ENCODE measurements at places on chromosomes 1 and 21. TPM values are rescaled to one million over a fixed set of nuclear protein-coding genes. Genes with fewer than 3 reads are reported as not detected.

The ZFP69B gene
- 5.9 TPM for polyA plus RNA-seq

The TMPRSS15 gene
- polyA plus RNA-seq: 0.04 TPM

The RPE65 gene
- 0.31 TPM for polyA plus RNA-seq

The KLHDC7A gene
- polyA plus RNA-seq: 0.55 TPM

The MSH4 gene
- 0.58 TPM for polyA plus RNA-seq

The VANGL2 gene
- 32.6 TPM for polyA plus RNA-seq

The MIXL1 gene
- 0.72 TPM for polyA plus RNA-seq

The LRRC71 gene
- polyA plus RNA-seq: 0.81 TPM

The OVAAL gene
- polyA plus RNA-seq: not detected

The CFHR5 gene
- polyA plus RNA-seq: not detected

- DNase-seq: no peak
These were observed 230.4 kb downstream of the PDE4B start for GRCh38 chr1:66022904-66023620.

GRCh38 chr1:91404151-91405012 lies at the start of gene HFM1:
Gene HFM1 (minus strand): TSS chr1:91404837. CDS start chr1:91401082, 3,755 bp downstream.
- peak; percentile 88 for DNase-seq

DNA sequence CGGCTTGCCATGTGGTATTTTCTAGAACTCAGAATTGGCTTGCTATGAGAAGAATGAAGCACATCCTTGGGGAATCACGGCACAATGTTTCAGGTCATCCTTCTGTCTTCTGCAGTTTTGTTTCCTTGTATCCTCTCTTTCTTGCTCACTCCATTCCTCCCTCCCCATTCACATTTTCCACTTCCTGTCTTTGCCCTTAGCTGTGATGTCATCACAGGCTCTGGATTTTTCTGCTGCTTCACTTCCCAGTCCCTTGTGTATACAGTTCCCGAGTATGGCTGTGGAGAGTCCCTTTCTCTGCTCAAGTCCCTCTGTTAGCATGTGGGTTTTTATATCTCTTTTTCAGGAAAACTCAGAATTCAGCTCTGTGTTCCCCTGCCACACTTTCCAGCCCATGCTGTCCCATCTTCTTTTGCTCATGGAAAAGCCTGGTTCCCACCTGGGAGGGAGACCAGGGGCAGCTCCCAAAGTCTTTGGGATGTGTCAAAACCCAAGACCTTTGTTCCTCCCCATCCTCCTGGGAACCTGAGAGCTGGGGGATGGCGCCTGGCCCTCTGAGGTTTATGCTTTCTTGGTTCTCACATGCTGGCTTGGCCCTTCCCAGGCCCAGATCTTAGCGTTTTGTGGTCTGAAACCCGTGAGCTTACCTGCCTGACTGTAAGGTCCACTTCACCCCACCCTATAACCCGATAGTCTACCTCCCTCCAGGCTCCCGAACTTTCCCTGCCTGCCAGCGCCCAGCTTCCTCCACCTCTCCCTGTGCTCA lies 4.8 kb upstream of the RGS16 start:
- no peak for DNase-seq

- no peak for DNase-seq
These were observed 22.3 kb downstream of the PRDM16 start for GRCh38 chr1:3091334-3091733.

- no peak for DNase-seq
These were observed 56.8 kb downstream of the ATP5PO start for GRCh38 chr21:33858667-33859372.

GRCh38 chr21:42305707-42306147 lies 9.5 kb downstream of the TFF3 start:
- no peak for DNase-seq

DNA sequence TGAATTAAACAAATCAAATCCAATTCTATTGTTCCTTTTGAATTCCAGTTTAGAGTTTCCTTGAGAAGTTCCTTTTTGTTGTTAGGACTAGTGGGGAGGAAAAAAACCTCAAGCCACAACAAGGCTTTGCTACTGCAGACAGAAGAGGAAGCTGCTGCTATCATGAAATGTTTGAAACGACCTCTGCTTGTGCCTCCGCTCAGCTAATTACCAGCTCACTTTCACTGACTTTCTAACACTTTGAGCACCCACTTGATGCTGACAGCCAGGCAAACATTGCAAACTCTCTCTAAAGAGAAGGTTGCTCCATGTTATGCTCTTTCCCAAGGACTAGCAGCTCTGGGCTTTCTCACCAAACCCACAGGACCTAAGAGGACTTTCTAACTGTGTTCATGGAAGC lies 203.9 kb upstream of the PROX1 start:
- peak; percentile 10 for DNase-seq

GRCh38 chr1:199490769-199491527 lies 536.6 kb upstream of the NR5A2 start:
- no peak for DNase-seq

DNA sequence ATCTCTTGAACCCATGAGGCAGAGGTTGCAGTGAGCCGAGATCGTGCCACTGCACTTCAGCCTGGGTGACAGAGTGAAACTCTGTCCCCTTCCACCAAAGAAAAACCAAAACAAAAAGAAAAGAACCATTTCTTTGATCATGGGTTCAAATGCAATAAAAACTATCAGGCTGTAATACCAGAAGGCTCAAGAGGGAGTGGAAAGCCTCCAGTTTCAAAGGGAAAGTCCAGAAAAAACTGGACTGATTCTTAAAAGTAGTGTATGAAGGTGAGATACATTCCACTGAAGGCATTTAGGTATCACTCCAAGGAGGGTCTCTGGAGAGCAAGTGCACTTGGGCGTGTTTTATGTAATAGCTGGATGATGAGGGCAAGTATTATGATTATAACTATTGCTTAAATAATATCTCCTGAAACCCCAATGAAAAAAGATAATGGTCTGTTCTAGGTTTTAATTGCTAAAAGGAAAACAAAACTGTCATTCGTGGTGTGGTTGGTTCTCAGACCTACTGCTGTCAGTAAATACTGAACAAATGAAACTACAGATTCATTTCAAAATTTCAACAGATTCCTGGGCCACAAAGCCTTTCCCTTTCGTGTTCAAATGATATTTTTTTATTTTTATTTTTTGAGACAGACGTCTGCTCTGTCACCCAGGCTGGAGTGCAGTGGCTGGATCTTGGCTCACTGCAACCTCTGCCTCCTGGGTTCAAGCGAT lies 6.0 kb upstream of the CAMTA1 start:
- DNase-seq: no peak

DNA sequence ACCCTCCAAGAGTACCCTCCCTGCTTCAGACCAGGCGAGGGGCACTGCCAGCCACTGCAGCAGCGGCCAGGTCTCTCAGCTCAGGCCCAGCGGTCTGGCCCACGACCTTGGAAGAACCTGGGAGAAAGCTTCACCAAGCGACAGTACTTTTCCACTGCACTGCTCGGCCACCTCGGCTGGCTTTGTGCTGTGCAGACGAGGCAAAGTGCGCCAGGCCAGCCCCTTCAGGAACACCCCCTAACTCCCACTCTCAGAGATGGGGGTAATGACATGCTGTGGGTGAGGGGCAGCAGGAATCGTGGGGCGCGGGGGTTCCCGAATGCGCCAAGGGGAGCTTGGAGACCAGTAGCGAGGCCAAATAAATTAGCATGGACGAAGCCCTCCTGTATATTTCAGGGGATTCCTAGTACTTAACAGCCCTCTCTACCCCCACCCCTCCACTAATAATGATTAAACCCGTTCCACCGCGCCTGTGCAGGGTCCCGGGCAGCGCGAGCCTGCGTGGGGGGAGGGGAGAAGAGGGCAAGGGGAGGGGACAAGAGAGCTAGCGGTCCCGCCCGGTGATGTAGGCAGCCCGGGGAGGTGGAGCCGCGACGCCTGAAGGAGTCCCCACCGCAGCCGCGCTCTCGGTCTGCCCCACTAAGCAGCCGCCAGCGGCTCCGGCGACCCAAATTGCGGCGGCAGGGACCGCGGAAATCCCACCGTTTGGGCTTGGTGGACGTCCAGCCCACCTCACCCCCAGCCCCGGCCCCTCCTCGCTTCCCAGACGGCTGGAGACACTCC lies at the start of gene FAM43B:
Gene FAM43B (plus strand): TSS at position 629 of the 783 bp plus-strand sequence. CDS start 401 bp downstream, outside the sequence.
- peak; percentile 83 for DNase-seq

Data from right lung (tissue), 10 donors.